NB4 (cell line): ENCODE measurements at places on chromosomes 13 and 19.

DNA sequence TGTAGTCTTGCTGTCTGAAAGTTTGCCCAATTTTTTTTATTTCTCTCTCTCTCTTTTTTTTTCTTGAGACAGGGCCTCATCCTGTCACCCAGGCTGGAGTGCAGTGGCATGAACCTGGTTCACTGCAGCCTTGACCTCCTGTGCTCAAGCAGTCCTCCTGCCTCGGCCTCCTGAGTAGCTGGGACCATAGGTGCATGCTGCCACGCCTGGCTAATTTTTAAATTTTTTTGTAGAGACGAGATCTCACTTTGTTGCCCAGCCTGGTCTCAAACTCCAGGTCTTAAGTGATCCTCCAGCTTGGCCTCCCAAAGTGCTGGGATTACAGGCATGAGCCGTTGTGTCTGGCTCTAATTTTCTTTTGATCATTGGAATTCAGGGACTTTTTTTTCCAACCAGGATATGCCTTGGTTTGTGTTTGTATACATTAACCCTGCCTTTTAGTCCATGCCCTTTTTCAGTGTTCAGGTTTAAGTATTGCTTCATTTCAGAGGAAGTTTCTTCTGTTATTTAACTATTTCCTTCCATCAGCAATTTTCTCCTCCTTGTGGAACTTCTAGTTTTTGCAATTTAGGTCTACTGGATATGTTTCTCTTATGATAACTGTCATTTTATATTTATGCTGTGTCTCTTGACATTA lies 201.4 kb downstream of the PCCA start:
- DNase-seq, result peak; percentile 46

GRCh38 chr13:111911121-111911720 lies 155.7 kb upstream of the SOX1 start:
- DNase-seq, result no peak

DNA sequence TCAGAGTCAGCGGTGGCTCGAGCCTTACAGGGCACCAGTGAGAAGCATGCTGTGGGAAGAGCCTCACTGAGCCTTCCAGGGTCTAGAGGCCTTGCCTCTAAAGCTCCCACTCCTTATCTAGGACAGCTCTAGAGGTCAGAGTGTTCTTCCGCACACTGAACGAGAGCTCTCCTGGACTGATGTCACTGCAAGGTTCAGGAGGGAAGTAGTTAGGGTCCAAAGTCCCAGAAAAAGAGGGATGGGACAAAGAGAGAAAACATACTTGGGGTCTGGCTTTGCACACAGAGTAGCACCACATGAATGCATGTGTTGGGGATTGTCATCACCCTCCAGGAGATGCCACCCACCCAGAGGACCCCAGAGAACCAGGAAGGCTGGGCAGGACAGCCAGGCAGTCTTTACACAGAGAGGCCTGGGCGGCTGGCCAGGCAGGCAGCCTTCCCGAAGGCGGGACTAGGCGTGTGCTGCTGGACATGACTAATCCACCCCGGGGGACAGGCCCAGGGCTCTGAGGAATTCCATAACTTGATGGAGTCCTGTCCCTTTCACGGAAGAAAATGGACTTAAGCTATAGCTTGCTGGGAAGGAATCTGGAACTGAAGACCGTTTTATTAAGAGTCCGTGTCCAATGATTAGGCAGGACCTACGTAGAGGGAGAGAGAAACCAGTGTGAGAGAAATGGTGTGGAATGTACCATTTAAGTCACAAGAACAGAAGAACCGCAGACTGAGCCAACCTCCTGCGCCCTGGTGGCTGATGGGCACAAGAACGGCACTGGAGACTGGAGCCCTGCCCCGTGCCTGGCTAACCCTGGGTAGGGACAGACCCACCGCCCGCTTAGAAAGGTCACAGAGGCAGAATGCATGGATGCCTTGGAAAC lies 16.6 kb upstream of the EPHX3 start:
- no peak for DNase-seq

- no peak for DNase-seq
These were observed 560.2 kb upstream of the SPRY2 start for GRCh38 chr13:80901111-80901510.

DNA sequence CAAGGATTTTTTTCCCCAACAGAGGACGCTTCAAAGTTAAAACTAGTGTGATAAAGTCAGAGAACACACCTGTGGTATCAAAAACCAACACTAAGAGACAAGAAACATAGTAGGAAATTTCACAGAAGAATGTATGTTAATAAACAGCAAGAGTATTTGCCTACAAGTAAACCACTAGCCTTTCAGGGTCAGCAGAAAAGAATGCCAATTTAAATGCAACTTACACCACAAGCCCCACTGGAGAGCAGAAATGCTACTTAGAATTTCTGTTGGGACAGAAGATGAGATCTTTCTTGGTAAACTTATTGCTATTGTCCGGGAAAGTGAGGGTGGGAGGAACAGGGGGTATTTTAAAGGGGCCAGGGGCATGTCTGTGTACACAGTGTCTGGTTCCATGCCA lies 68.6 kb downstream of the STK24 start:
- DNase-seq, result no peak

GRCh38 chr19:46731584-46731983 lies 14.3 kb upstream of the FKRP start:
- peak; percentile 94 for DNase-seq

DNA sequence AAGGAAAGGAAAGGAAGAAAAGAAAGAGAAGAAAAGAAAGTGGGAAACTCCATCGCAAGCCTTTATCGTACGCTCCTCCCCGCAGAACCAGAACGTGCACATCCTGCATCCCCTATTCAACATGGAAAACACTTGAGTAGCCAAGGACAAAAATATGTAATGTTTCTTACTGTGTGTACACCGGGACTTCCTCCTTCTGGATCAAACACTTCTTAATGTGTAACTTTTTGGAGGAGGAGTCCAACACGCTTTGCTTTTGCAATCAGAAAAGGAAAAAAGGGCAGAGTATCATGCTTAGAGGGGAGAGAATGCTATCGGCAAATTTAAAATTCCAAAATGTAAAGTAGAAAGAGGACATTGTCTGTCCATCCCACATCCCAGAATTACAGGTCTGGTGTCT lies 7.8 kb upstream of the SHFL start:
- DNase-seq, result peak; percentile 34

GRCh38 chr19:39299832-39300231 lies 3.6 kb downstream of the IFNL1 start:
- DNase-seq, result no peak

DNA sequence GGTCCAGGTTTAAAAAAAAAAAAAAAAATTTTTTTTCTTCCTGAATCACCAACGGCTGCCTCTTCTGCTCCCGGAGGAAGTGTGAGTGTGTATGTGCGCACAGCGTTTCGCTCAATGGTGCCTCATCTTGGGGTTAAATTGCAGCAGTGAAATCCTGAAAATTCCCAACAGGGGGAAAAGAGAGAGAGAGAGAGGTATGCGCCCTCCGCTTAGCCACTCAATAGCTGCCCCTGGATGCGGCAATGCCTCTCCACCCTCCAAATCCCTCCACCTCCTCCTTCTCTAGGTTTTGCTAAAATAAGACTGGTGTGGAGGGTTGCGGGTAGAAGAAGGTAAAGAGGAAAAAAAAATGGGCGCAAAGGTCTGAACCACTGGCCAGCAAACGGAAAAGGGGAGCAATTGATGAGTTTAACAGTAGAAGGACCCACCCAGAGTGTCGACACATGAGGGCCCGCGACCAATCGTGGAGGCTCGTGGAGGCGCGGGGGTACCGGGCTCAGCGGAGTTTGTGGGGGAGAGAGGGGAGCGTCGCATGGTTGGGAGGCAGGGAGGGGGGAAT lies 853 bp upstream of the CACNA1A start:
- no peak for DNase-seq

- peak; percentile 83 for DNase-seq
These were observed 9.1 kb downstream of the TNFRSF19 start for GRCh38 chr13:23579072-23579895.

GRCh38 chr13:23380534-23380933 lies 53.0 kb downstream of the SACS start:
- DNase-seq, result no peak

DNA sequence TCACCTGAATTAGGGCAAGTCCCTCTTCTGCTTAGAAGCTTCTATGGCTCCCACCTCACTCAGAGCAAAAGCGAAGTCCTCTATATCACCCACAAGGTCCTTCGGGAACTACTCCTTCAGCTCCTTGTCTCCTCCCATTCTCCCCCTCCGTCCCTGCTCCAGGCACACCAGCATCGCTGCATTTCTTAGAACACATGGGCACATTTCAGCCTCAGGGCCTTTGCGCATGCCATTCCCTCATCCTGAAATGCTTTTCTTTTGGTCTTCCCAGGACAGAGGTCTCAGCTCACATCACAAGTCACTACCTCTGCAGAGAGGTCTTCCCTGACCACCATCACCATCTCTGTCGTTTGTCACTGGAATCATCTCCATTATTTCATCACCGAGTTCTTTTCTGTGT lies 4.0 kb downstream of the S1PR5 start:
- no peak for DNase-seq

DNA sequence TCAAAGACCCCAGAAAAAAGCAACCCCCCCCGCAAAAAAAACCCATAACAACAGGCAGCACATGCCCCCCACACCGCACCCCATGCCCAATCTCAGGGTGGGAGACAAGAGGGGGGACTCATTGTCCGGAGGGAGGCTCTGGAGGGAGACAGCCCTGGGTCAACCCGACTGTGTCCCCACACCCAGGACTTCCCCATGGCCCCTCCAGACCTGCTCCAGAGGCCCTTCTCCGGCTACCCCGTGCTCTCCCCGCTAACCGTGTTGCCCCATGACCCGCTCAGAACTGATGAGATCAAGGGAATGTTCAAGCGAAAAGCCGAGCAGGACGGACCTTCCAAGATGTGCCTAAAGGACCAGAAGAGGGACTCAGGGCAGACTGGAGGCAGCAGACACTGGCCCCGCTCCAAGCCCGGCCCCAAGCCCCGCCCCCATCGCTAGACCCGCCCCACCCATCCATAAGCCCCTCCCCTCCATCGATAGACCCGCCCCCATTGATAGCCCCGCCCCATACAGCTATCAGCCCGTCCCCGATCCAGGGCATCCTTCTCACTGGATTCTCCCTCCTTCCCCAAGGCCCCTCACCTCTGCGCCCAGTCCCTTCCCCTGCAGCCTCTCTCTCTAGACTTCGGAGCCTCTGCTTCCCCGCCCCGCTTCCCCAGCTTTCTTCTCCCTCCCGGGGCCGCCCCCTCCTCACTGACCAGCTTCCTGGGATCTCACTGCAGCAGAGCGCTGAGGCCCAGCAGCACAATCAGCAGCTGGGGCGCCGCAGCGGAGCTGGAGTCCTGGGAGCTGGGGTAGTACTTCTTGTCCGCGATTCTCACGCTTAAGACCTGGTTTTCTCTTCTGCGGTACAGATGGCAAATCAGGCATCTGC lies 2.2 kb downstream of the BST2 start:
- DNase-seq, result peak; percentile 25

DNA sequence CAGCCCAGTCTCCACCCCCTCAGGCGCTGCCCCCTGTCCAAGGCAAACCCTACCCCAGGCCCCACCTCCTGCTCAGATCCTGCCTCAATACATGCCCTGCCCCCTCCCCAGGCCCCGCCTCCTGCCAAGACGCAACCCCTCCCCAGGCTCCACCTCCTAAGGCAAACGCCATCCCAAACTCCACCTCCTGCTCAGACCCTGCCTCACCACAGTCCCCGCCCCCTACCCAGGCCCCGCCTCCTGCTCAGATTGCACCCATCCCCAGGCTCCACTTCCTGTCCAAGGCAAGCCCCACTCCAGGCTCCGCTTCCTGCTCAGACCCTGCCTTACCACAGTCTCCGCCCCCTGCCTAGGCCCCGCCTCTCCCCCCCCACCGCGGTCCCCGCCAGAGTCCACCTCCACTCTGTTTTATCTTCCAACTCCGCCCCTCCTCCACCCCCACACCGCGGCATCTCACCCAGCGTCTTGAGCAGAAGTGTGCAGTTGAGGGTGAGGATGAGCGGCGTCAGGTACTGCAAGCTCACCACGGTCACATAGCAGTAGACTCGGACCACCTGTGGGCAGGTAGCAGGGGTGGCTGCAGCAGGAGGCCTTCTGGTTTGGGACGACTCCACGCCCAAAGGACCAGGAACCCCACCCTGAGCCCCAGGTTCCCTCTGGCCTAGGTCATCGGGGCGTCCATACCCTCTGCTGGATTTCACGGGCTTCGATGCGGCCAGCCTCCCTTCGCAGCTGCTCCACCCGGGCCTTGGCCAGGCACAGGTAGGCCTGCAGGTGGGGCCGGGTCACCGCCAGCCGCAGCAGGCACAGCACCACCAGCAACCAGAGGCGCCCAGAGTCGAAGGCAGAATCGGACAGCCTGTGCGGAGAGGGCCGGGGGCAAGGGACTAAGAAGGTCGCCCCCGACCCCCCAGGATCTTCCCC lies 17.7 kb downstream of the TMEM161A start:
- DNase-seq, result peak; percentile 71

GRCh38 chr13:19742643-19743042 lies 40.1 kb downstream of the PSPC1 start:
- no peak for DNase-seq

- DNase-seq, result no peak
These were observed 226.4 kb downstream of the PCDH17 start for GRCh38 chr13:57857945-57858344.

GRCh38 chr13:40985381-40986100 lies 33.6 kb downstream of the ELF1 start:
- DNase-seq, result no peak

DNA sequence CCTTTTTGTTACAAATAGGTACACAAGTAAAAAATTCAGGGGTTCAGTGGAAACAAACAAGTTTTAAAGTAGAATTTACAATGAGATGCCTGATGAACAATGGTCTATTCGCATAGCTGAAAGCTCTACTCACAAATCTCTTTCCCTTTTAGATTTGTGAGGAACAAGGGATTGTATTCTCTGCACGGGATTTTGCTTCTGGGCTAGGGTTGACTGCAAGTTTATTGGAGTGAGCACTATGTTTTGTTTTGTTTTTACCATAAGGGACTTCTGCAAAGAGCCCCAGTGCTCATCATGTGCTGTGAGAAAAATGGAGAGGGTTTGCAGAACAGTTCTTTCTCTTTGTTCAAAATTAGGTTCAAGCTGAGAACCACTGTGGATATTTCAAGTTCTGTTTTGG lies 160.5 kb downstream of the DLEU7 start:
- DNase-seq, result no peak

DNA sequence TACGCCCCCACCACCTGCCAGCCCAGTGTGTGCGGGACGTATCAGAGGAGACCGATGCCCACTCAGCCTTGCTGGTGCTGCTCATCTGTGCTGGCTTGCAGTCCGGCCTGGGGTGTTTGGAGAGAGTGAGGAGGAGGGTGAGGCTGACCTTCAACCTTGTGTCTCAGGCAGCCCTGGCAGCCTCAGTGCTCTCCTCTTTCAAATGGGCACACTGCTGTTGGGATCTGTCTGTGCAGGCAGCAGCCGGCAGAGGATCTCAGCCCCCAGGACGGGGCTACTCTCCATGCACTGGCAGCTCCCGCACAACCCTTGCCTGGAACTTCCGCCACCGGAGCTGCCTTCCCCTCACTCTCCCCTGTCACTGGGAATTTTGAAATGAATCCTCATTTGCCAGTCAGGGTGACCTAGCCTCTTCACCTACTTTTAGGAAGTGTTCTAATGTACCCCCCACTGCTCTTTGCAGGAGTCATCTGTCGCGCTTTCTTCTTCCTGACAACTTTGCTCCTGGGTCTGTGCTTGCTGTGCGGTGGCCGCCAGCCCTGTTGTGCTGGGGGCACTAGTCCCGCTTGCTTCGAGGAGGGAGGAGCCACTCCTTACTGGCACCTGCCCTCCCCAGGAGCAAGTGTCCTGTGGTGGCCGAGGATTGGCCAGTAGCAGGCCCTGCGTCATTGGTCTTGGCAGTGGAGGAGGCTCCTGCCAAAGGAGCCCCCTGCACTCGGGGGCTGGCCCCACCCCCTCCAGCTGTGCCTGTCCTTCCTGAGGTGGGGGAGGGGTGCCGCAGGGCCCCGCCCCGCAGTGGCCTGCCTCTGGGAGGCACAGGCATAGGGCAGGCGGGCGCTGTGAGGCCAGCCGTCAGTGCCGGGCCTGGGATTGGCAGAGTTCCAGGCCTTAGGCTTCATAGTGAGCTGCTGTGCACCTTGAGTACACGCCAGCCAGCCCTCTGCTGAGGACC lies 53.4 kb downstream of the TSSK6 start:
- no peak for DNase-seq
